NCI-H526 treated with DMSO at 0.1 percent for 48 hours (cell line): ENCODE measurements at places on chromosomes 13 and 19.

- no peak for DNase-seq
Observed at GRCh38 chr19:5122121-5122400, 153.1 kb downstream of the KDM4B start.

- DNase-seq: no peak
Observed at GRCh38 chr13:112467236-112467635, 91.1 kb downstream of the SPACA7 start.

GRCh38 chr19:5822181-5822844 lies 17.2 kb downstream of the FUT6 start:
- DNase-seq: peak; percentile 49

DNA sequence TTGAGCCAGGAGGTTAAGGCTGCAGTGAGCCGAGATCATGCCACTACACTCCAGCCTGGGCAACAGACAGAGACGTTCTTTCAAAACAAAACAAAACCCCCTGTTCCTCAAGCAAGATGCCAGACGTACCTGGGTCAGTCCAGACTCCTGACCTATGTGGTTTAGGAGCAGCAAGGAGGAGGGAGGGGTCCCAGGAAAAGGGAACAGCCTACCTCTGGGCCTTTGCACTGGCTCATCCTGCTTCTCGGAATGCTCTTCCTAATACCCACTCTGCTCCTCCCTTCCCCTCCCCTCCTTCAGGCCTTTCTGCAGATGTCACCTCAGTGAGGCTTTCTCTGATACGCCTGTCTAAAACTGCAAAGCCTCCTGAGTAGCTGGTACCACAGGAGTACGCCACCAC lies 9.5 kb downstream of the RINL start:
- no peak for DNase-seq

GRCh38 chr13:54687173-54687572 lies 1658.6 kb downstream of the OLFM4 start:
- no peak for DNase-seq

GRCh38 chr19:802498-803098 lies 5.3 kb downstream of the PTBP1 start:
- DNase-seq: no peak

DNA sequence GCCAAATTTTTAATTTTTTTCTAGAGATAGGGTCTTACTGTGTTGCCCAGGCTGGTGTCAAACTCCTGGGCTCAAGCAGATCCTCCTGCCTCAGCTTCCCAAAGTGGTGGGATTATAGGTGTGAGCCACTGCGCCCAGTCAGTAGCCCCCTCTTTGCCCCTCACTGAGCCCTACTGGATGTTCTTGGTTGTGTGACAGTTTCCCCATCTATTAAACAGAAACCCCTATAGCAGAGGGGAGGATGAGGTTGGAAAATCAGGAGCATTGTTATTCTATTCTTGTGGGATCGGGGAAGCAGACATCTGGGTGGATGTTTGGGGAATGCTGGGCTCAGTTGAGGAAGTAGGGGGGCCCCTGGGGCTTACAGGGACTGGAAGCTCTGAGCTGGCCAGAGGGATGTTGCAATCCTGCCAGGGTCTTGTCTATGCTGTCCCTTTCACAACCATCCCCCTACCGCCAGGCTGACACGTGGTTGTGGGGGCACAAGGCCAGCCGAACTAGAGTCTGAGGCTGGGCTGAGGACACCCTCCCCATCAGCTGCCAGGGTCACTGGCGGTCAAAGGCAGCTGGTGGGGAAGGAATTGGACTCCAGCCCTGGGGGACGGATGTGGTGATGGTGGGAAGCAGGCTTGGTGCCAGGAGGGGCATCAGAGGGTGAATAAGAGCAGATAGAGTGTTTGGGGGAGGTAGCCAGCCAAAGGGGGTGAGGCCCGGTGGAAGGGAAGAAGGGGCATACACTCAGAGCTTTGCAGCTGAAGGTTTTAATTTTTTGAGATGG lies 10.9 kb downstream of the APOC1 start:
- no peak for DNase-seq

- no peak for DNase-seq
Observed at GRCh38 chr19:35895911-35896642, 4.3 kb downstream of the NFKBID start.

GRCh38 chr13:50026788-50027473 lies 11.7 kb downstream of the KCNRG start:
- DNase-seq: no peak

DNA sequence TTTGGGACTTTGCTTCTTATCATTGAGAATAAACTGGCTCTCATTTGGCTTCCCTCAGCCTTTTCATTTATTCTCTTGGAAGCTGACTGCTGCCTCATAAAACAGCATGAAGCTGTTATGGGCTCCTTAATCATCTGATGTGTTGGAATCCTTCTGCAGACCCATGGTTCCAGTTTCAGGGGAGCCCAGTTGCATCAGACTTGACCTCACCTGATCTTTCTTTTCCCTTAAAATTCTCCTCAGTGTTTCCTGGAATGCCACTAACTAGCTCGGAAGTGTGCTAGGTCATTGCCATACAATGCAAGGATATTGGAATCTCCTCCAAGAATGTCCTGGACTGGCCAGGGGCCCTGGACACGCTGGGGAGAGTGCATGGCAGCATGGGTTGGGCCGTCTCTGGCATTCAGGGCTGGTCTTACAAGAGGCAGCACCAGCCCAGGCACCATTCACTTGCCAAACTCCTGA lies 158.7 kb downstream of the FLT1 start:
- DNase-seq: no peak

DNA sequence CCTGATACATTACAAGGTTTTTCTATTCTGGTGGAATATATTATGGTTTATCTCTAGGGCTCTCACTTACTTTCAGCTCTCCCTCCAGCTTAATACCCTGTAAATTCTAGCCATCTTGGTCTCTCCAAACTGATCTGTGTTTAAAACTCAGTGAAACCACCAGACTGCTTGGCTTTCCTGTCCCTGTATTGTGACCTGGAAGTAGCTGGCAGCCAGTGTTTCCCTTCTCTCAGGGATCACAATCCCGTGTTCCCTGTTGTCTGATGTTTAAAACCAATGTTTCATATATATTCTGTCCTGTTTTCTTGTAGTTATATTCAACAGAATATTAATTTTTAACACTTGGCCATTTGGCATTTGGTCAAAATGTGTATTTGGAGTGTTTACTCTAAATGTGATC lies 8.0 kb downstream of the AKAP11 start:
- DNase-seq: no peak

GRCh38 chr13:27853335-27853734 lies 61.1 kb downstream of the GSX1 start:
- DNase-seq: no peak

DNA sequence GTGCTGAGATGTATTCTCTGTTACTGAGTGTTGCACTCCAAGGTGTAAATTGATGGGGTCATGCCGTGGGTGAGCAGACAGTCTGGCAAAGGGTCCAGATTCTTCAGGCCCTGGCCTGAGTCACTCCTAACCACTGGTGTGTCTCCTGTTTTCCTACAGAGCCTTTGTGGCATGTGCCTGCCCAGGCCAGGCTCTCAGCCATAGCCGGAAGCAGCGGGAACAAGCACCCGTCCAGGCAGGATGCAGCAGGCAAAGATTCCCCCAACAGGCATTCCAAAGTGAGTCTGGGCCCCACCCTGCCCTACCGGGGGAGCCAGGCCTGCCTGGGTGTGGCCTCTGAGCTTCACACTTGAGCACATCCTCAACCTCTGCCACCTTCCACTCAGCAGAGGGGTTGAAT lies 61.9 kb downstream of the DPF1 start:
- no peak for DNase-seq

- no peak for DNase-seq
Observed at GRCh38 chr13:38417727-38418126, 68.1 kb downstream of the UFM1 start.

GRCh38 chr19:45653634-45654033 lies 14.4 kb upstream of the GIPR start:
- no peak for DNase-seq

DNA sequence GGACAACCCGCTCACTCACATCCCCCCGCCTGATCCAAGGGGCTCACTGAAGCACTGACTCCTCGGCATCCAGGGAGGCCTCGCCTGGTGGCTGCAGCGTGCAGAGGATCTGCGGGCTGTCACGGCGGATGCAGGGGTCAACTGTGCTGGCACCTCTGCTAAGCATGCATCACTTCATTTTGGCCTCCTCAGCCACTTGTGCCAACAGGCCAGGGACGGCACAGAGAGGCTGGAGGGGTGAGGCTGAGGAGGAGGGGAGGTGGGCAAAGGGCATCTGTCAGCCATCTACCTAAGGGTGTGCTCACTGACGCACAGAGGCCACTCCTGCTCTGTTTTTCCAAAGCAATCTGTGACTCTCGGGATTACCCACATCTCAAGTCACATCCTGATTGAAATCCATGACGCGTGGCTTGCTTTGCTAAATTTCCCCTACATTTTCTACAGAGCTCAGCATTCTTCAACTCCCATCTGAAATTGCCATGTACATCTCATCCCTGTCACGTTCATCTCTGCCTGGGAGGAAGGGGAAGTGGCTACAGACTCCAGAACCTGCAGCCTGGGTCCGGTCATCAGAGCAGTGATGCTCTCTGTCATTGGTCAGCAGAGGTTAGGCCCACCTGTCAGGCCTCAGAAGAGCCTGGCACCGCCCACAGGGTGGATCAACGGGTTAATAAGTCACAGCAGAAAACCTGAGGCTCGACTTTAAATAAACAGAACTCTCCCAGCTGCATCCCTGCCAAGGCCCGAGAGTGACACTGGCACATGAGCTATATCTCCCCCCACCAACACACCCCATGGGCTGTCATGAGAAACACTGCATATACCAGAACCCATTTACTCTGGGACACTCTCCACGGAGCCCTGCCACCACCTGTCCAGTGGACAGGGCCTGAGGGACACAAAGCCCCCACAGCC lies 17.6 kb downstream of the ELL start:
- no peak for DNase-seq

DNA sequence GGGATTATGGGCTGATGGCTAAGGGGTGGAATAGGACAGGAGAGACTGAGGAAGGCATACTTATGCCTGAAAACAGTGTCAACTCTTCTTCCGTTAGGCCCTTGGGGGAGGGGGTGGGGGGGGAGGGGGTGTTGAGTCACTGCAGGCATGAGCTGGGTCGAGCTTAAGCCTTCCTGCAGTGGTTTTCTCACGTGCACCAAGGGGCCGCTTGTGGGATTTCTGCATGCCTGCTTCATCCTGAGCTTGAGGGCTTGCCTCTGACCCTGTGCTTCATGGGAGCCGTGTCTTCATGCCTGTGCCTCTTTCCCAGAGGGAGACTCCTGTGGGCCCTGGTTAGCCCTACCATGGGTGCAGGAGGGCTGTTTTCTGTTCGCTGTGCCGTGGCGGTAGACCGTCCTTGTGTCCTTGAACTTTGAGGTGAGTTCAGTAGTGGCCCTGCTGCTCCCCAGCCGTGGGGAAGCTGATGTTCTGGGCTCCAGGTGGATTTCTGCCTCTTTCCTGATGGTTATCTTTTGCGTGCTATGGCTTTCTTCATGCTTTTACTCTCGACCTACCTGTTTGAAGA lies 186.1 kb downstream of the PCCA start:
- no peak for DNase-seq

DNA sequence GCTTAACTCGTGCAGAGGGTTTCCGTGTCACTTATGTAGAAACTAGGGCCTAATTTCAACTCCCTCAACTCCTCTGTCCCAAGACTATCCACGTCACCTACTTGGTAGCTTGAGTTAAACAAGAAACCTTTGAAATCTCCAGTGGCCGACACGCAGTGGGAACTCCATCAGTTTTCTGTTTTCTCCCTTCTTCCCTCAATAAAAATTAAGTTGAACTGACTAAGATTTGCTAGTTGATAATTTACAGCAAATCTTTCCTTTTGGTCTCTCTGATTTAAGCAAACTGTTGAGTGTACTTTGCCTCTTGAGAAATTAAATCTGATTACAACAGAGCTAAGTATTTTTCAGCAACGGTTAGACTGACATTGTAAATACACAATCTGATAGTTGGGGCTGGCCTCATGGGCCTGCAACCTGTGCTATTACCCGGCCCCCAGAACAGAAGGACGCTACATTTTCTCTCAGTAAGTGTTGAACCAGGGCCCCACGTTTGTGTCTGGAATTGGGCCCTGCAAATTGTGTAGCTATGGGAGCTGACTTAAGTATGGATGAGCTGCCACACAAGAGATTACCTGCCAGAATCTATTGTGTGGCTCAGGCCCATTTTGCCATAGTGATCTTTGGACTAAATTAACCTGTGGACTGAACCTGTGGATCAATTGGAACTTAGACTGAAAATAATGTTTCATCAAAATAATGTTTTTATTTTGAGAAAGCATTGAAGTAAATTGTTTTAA lies 708 bp upstream of the ESD start:
- DNase-seq: no peak

DNA sequence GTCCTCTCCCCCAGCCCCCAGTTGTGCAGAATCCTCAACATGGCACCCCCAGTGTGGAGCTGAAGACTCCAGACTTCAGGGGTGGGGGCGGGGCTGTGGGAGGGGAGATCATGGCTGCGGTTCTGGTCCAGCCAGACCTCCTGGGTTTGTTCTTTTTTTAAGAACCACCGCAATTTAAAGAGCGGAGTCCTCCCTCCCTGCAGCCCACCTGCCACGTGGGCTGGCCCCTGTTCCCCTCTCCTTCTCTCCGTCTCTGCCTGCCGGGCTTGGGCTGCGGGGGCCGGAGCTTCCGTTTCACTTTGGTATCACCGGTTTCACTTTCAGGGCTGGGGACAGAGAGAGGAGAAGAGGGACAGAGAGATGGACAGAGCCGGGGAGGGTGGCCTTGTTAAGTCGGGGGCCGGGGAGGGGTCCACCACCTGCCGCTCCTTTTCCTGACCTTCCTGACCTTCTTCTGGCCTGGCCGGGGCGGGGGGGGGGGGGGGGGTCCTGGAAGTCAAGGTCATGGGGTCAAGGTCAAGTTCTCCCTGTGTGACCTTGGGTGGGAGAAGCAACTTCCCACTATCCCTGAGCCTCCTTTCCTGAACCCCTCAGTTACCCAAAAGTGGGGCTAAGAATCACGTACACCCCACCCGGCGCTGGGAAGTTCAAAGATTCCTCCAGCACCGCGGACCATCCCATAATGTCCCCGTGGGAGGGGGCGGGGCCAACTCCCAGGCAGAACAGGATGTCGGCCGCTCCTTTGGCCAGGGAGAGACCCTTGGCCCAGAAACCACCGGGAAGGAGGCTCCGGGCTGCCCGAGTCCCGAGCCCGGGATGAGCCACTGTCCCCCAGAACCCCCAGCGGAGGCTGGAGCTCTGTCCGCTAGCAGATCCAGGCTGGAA lies 11.3 kb upstream of the ZBTB7A start:
- DNase-seq: no peak

- no peak for DNase-seq
Observed at GRCh38 chr19:12485052-12485416, 418 bp upstream of the ZNF709 start.

- DNase-seq: peak; percentile 42
Observed at GRCh38 chr19:39166571-39167391, 30.0 kb upstream of the NCCRP1 start.

DNA sequence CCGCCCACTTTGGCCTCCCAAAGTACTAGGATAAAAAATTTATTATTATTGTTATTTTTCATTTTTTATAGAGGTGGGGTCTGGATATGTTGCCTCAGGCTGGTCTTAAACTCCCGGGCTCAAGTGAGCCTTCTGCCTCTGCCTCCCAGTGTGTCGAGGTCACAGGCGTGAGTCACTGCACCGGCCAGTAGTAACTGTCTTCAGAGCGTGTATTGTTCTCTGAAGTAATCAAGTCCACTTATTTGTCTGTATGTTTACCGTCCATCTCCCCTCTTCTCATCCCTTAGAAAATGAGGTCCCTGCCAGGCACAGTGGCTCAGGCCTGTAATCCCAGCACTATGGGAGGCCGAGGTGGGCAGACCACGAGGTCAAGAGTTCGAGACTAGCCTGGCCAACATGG lies 18.2 kb upstream of the SULT2B1 start:
- DNase-seq: no peak

- DNase-seq: no peak
Observed at GRCh38 chr13:104206450-104207044, 1140.3 kb upstream of the SLC10A2 start.
